ENCODE measurements at places on chromosomes 4 and X.

GRCh38 chrX:9582956-9583355 is 118.1 kb downstream of the TBL1X start:
- no peak for DNase-seq

GRCh38 chr4:36325926-36326325 is 44.5 kb downstream of the DTHD1 start:
- no peak for DNase-seq

- no peak for DNase-seq
Measured at GRCh38 chr4:122163767-122164166, 11.6 kb downstream of the BLTP1 start.

GRCh38 chr4:180706766-180707165 is 1536.4 kb upstream of the TENM3 start:
- DNase-seq, result no peak

DNA sequence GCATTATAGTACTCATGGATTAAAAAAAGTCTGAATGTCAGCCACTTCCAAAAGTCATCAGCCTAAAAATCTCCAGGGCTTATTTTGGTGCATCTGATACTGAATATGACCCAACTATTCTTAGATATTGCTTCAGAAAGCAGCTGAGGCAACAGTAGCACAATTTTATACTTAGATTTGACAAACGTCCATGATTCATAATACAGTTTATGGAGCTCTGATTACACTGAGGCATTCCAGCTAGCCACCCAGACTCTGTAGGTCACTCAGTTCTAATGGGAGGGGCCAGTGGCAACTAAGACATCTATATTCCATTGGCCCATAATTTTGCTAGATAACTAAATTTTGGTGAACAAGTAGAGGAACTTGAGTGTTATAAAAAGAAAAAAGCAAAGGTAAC is 10.3 kb downstream of the SPATA4 start:
- no peak for DNase-seq

- DNase-seq, result no peak
Measured at GRCh38 chrX:142076633-142077032, 128.5 kb downstream of the MAGEC2 start.

DNA sequence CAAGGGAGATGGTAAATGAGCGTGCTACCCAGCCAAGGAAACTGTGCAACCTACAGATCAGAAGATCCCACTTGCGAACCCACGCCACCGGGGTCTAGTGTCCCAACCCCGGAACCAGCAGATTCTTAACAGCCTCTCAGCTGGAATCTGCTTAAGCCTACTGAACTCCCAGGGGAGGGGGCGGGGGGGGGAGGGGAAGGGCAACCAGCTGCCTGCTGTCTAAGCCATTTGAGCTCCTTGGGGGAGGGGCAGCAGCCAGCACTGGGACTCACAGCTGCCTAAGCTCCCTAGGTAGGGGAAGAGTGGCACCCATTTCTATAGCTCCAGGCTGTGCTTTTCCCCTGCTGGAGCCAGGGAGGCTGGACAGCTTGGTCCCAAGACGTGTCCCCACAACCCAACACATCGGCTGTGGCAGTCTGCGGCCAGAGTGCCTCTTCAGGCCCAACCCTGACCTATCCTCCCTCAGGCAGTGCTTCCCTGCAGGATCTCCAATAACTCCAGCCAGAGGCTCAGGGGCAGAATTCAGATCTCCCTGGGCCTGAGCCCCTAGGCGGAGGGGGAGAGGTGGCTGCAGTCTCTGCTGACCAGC is 289.2 kb downstream of the LDB2 start:
- DNase-seq, result no peak

GRCh38 chr4:73743795-73744194 is 3.4 kb downstream of the CXCL8 start:
- DNase-seq, result no peak

DNA sequence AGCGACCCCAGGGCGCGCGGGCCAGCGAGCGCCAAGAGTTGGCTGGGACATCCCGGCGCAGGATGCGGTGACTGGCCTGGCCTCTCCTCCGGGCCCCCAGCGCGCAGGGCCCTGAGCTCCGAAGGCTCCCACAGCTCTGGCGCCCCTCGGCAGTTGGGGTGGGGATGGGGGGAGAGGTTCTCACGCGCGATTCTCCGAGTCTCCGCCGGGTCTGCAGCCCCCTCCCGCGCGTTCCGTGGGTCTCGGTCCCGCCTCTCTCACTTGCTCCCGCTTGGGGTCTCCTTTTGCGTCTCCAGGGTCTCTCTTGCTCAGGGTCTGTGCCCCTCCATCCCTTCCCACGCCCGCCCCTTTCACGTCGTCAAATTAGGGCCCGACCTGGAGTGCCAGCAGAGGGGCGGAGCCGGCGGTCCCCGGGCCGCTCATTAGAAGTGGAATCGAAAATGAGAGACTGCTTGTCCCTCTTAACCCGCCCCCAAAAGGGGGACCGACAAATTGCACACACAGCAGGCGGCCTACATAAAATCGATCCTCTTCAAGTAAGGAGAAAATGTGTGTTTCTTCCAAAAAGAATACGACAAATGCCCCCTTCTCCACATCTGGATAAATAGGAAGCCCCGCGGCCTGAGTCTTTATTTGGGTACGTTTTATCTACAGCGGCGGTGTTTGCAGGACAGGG is 877 bp upstream of the NKX1-1 start:
- DNase-seq, result no peak

GRCh38 chr4:2788101-2788500 is 4.8 kb upstream of the SH3BP2 start:
- no peak for DNase-seq

DNA sequence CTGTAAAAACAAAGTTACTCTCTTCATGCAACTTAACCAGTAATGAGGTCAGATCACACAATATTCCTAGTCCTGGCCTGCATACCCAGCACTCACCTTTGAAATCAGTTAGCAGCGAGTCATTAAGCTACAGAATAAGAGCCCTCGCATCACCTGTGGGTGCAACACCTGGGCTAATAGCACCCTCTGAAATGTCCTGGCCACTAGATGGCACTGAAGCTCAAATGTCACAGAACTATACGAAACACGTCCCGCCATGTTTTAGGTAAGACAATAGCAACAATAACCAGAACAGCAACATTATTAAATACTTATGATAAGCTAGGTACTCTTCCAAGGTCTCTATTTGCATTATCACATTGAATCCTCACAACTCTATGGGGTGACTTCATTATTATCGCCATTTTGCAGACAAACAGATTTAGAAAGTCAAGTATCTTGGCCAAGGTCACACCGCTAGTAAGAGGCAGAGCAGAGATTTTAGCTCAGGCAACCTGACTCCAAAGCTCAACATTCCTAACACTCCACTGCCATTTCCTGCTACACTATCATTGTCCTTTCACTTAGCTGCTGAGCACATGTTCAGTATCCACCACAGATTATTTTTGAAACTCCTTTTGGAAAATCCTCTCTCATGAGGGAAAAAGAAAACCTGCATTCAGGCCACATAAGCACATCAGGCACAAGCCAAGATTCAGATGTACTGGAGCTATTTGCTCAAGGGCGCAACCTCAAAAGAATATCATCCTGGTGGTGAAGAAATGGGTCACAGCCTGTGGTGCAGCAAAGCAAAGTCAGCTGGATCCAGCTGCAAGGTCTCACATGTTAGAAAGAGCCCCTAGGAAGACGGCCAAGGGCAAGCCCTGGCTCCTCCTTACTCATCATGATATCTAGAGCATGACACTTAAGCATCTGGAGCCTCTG is 59.5 kb upstream of the KDR start:
- no peak for DNase-seq

- no peak for DNase-seq
Measured at GRCh38 chrX:40893251-40893910, 158.0 kb upstream of the MED14 start.

GRCh38 chr4:152075253-152075928 is 314.6 kb upstream of the GATB start:
- DNase-seq, result no peak

DNA sequence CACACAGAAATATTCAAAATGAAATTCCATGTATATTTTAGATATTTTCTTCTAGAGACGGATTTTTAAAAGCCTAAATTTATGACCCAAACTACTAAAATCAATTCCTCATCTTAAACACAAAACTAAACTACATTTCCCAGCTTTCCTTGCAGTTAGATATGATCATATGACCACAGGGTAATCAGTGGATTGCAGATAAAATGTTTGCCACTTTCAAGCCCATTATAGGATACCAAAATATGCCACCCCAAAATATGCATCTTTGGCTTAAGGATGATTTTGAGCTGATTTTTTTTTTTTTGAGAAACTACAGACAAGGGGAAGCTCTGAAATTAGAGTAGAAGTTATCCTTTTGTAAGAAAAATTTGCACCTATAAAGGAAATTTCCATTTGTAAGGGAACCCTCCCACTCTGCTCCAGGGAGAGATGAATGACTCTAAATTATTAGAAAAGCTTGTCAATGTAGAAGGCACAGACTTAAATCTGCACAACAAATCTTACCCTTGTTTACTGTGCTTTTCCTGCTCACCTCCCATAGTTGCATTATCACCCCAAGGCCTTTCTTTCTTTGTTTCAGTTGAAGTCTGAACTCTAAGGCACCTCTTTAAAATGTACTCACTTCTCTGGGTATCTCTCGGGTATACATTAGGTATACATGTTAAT is 503.0 kb downstream of the PDHA2 start:
- DNase-seq, result no peak

GRCh38 chr4:169207436-169208089 is 63.2 kb downstream of the SH3RF1 start:
- DNase-seq, result no peak

GRCh38 chrX:99939883-99940232 is 470.2 kb downstream of the PCDH19 start:
- DNase-seq, result no peak

DNA sequence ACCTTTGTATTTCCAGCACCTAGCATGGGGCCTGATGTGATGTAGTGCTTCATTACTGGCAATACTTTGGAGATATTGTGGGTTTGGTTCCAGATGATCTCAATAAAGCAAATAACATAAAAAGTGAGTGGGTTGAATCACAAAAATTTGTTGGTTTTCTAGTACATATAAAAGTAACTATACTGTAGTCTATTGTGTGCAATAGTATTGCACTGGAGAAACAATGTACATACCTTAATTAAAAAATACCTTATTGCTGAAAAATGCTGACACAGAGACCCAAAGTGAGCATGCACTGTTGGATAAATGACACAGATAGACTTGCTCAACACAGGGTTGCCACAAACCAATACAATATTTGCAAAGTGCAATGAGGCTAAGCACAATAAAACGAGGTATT is 17.7 kb upstream of the MGST2 start:
- no peak for DNase-seq

DNA sequence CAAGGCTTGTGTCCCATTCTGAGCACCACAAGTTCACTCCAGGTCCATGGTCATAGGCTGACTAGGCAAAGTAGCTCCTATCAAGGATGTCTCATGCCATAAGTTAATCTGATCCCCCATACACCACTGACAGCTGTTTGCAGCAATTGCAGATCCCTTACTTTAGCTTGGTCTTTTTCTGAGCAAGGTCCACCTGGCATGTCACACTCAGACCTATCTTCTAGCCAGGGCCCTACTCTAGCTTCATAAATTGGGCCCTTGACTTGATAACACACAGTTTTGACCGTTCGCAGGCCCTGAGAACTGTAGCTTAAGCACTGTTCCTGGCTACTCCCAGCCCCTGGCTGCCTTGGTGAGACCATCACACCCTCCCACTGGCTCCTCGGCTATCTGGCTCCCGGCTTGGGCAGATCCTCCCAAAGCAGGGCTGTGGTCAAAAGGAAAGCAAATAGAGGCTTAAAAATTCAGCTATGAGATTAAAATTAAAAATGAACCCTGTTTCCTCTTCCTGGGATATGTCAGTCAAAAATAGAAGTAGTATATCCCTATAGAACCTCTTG is 427.4 kb downstream of the RAB28 start:
- DNase-seq, result no peak

GRCh38 chr4:23237771-23238170 is 545.0 kb downstream of the GBA3 start:
- no peak for DNase-seq

GRCh38 chrX:154890990-154891639 is 5.0 kb downstream of the F8A1 start:
- no peak for DNase-seq

- DNase-seq, result no peak
Measured at GRCh38 chr4:93657527-93657926, 171.0 kb upstream of the ATOH1 start.

GRCh38 chr4:38213083-38213805 is 253.0 kb downstream of the PTTG2 start:
- DNase-seq, result no peak

GRCh38 chr4:117983541-117984365 is 50.5 kb upstream of the NDST3 start:
- DNase-seq, result no peak

GRCh38 chr4:48774760-48775710 is 5.0 kb downstream of the FRYL start:
- DNase-seq, result no peak

GRCh38 chr4:185956544-185956940 is 112.4 kb upstream of the TLR3 start:
- no peak for DNase-seq

DNA sequence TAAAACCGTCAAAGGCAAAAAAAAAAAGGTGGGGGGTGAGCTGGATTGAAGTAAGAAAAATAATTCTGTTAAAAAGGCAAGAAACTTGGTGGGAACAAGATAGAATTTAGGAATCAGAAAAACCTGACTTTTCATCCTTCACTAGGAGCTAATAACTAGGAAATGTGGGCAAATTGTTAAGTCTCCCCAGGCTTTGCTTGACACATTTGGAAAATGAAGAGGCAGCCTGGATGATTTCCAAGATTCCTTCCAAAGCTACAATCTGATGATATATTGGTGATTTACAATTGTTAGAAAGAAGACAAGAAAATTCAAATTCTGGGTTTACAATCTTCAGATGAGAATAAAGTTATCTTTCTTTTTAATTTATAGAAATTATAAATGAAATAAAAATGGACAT is 1062.5 kb downstream of the ADGRL3 start:
- no peak for DNase-seq

- no peak for DNase-seq
Measured at GRCh38 chrX:14300376-14300775, 229.0 kb upstream of the GLRA2 start.

- DNase-seq, result no peak
Measured at GRCh38 chrX:13903405-13903804, 86.5 kb upstream of the GPM6B start.

- no peak for DNase-seq
Measured at GRCh38 chr4:19729886-19730651, 521.6 kb upstream of the SLIT2 start.

GRCh38 chrX:121746105-121746504 is 698.7 kb downstream of the GLUD2 start:
- no peak for DNase-seq

DNA sequence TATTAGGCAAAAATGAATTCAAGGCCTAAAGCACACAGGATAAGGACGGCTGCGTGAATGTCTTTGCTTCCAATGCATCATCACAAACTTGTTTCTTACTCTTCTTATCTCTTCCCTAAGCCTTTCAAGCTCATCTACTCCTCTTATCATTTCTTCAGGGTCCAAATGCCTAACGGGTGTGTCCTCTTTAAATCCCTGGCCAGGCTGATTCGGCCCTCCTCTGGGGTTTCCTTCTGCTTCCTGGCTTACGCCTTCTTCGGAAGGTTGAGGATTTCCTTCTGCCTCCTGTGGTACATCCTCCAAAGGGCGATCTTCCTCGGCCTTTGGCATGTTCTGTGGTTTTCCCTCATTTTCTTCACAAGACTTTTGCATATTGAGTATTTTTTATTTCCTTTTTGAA is 1.3 kb downstream of the TCEAL8 start:
- no peak for DNase-seq

GRCh38 chr4:141294306-141294705 is 73.6 kb downstream of the ZNF330 start:
- no peak for DNase-seq

Data from activated T-cell treated with anti-CD3 and anti-CD28 coated beads for 1 hour (primary cell).